Activated naive CD4-positive, alpha-beta T cell treated with anti-CD3 and anti-CD28 coated beads, Interleukin-2, amount 50 U/mL, for 16 hours (primary cell): ENCODE measurements at places on chromosomes 11 and 22.
A peak's percentile ranks its signal among the peaks of the same experiment; 100 is the strongest.

DNA sequence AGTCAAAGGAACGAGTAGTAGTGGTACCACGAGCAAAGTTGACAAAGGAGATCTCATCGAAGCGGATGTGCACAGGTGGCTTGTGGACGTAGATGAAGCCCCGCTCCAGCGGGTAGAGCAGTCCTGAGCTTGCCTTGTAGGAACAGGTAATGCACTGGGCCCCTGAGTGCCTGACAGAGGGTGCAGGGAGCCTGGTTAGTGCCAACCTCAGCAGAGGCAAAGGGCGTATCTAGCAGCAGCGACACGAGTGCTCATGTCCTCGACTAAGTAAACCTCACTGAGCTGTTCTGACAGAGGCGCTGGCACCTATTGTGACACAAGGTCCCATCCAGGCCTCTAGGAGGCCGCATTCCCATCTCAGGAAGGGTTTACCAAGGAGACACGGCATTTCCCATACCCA is 4.0 kb downstream of the SSRP1 start:
- no peak for DNase-seq

- no peak for DNase-seq
Measured at GRCh38 chr11:17277024-17277584, 565 bp downstream of the NUCB2 start.

DNA sequence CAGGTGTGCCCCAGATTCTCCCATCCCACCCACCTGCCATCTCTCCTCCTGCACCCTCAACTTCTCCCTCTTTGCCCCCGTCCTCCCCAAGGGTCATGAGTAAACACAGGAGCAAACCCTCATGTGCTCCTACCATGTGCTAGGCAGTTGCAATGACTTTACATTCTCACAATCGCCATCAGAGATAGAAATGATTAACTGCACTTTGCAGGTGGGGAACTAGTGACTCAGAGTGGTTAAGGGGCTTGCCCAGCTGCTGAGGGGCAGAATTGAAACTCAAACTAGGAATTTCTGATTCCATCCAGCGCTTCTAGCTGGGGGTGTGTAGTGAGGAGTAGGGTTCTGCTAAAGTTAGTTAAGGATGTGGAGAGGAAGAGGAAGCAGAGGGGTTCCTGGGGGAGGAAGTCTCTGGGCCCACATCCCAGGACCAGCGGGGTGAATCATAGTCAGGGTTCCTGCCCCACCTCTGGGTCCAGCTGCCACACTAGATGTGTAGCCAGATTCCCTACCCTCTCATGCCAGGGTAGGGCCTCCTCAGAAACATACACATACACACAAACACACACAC is 16.0 kb upstream of the PRG2 start:
- DNase-seq = peak; percentile 57

DNA sequence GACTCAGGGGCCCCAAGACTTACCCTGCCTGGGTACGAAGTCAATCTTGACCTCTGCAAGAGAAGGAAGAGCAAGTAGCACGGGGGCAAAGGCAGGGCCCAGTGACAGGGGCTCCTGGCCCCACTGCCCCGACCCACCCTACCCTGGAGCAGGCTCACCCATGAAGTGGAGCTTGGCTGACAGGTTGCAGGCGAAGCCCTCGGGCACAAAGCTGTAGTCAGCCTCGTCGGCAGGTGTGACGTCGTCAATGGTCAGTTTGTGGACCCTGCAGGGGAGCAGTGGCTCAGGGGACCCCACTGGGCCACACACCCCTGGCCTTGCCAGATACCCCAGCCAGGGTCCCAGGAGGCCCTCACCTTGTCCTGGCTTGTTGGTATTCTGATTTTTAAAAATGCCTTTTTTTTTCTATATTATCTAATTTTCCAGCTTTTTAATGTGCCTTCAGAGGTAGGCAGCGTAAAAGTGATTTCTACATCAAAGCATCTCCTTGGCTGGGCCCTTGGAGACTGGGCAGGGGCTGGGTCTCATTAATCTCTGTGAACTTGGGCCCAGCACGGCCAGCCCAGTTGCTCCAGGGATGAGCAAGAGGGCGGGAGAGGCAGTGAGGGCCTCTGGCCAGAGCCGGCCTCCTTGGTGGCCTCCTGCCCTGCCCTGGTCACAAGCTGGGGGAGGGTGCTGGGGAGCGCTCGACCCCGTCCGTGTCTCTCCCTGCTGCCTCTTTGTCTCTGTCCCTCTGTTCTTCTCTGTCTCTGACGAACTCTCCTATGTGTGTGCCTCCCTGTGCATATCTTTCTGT is 11.3 kb downstream of the MYBPC3 start:
- no peak for DNase-seq

GRCh38 chr11:104581246-104581980 is 316.8 kb downstream of the CASP12 start:
- no peak for DNase-seq

- no peak for DNase-seq
Measured at GRCh38 chr11:43832536-43832935, 48.1 kb upstream of the ALKBH3 start.

DNA sequence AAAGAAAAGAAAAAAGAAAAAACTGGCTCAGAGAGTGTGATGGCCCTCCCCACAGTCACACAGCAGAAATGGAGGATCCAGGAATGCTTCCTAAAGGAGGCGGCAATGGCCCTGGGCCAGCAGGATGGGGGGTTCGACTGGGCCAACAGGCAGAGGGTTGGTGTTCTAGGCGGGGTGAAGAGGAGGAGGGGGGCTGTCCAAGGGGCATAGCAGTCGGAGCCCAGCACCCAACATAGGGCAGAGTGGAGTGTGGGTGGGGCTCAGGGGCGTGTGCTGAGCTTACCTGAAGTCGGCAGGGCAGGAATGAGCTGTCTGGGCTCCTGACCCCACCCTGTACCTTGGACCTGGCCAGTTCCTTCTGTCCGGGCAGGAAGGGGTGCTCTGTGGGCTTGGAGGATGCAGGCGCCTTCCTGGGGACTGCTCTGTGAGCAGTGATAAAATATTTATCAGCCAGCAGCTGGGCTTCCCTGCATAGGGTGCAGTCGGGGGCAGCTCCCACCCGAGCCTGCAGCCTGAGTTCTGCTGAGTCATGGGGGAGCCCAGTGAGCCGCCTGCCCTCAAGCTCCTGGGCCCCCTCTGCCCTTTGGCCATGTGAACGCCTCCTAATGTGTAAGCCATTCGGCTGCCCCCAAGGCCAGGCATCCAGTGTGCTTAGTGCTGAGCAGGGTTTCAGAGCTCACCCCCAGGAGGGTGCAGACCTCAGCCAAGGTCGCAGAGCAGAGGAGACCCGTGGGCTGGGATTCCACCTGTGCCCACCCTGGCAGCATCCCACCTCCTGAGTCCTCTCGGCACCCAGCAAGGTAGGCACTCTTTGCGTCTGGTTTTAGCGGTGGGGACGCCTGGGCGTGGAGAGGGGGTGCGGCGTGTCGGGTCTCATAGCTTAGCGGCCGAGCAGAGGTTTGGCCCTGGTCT is 25.3 kb upstream of the PRR5 start:
- no peak for DNase-seq
